ENCODE measurements at places on chromosomes 12 and 14.

DNA sequence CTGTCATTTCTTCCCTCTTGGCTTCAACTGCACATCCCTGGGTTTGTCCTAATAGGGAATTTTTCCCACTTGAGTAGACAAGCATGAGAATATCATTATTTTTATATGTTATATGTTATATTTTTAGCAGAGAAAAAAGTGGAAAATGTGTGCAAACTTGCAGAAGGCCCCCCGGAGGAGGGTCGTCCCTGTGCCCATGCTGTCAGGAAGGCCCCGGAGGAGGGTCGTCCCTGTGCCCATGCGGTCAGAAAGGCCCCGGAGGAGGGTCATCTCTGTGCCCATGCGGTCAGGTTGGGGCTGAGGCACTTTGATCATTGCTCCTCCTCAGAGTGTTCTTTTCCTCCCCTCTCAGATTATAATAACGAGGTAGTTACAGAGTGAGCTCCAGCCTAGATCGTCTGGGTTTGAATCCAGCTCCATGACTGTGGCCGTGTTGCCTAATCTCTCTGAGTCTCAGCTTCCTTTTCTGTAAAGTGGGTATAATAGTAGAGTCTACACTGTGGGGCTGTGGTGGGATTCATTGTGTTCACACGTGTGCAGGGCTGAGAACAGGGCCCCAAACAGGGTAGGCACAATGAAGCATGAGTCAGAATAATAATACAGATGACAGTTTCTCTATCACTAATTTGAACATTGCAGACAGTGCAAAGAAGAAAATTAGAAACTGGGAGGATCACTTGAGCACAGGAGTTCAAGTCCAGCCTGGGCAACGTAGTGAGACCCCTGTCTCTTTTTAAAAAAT lies 33.4 kb downstream of the ELK3 start:
- no peak for DNase-seq

DNA sequence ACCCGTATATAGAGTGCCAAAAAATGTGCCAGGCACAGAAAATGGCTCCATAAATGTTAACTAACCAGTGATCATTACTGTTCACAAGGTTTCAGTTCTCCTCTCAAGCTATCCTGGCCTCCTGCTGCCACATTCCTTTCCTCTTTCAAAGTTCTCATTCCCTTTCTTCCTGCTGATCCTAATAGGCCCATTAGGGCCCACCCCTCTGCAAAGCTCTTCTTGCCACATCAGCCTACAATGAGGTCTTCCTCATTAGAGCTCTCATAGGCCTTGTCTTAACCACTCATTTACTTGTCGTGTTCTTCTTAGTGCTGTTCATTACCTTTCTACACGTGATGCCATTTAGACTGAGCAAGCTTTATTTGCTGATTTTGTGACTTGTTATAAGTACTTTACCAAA lies 40.5 kb downstream of the RPS29 start:
- DNase-seq, result no peak

DNA sequence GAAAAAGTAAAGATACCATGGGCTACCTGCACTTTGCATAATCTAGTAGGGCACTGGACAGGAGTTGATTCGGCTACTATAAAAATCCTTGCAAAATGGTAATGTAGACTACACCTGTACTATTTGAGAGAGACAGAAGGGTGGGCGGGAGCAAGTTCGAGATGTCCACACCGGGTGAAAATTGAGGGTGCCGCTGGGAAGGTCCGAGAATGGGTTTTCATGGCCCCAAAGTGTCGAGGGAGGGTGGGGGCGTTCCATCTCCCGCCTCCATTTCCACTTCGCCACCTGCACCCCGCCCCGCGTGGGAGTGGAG lies 648 bp downstream of the SNX6 start:
- no peak for DNase-seq

GRCh38 chr14:92719890-92720323 lies 28.5 kb downstream of the LGMN start:
- DNase-seq, result peak; percentile 91

- no peak for DNase-seq
Measured at GRCh38 chr12:26809611-26810285, 23.2 kb downstream of the ITPR2 start.

DNA sequence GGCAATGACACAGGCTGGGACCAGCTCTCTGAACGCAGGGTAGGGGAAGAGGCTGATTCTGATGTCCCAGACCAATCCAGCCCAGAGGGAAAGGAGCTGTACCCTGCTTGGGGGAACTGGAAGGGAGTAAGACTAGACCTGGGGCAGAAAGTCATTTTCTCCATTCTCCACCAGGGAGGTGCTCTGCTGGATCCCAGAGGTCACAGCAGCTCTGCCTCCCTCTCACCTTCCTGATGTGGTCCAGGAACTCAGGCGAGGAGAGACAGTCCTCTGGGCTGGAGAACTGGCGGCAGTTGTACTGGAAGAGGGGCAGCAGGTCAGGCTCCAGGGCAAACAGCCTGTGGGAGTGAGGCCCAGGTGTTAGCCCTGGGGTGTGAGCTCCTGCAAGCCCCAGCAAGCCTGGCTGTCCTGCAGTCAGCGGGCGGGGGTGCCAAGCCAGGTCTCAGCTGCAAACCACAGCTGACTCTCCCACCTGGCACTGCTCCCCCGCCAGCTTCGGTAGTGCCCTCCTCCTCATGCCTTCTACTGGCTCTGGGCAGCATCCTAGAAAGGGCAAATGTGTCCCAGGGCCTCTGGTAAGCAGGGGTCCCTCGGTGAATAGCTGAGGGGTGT lies 1.9 kb downstream of the NGB start:
- DNase-seq, result no peak

GRCh38 chr12:96427269-96427729 lies 27.1 kb upstream of the CDK17 start:
- peak; percentile 43 for DNase-seq

GRCh38 chr12:125029761-125030358 lies 35.4 kb upstream of the AACS start:
- DNase-seq, result no peak

GRCh38 chr14:91339076-91339475 lies 78.5 kb downstream of the CCDC88C start:
- DNase-seq, result no peak

GRCh38 chr14:24081739-24082211 lies 10.4 kb downstream of the CPNE6 start:
- DNase-seq, result no peak

GRCh38 chr12:113470871-113471618 lies 626 bp downstream of the LHX5 start:
- DNase-seq, result no peak

- DNase-seq, result no peak
Measured at GRCh38 chr14:83940253-83940652, 1589.7 kb upstream of the FLRT2 start.

DNA sequence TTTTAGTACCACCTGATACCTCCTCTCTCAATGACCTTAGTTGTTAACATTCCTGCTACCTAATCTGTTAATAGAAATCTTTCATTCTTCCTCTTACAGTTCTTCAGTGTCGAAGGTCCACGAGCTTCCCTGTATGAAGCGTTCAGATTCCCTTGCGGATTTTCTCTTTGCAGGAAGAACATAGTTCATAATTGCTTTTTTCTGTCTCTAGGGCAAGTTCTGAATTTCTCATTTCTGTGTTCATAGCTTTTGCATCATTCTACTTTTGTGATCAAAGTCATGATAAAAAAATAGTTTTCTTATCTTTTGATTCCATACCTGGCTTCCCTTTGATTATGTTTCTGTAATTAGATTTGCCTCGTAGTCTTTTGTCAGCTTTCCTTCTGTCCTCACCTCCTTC lies 94.9 kb downstream of the EML1 start:
- no peak for DNase-seq

DNA sequence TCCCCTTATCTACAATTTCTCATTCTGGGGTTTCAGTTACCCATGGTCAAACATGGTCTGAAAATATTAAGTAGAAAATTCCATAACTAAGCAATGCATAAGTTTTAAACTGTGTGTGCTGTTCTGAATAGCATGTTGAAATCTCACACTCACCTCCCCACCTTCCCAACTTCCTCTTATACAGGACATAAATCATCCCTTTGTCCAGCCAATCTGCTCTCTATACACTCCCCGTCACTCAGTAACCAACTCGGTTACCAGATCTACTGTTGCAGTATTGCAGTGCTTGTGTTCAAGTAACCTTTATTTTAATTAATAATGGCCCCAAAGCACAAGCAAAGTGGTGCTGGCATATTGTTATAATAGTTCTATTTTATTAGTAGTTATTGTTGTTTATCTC lies 420.5 kb downstream of the GXYLT1 start:
- no peak for DNase-seq

All from LoVo (cell line).